ENCODE measurements at places on chromosomes 2 and 18. TPM values are rescaled to one million over a fixed set of nuclear protein-coding genes. Genes with fewer than 3 reads are reported as not detected.

- peak; percentile 58 for DNase-seq
Observed at GRCh38 chr2:220424561-220424960, 797.1 kb downstream of the SLC4A3 start.

DNA sequence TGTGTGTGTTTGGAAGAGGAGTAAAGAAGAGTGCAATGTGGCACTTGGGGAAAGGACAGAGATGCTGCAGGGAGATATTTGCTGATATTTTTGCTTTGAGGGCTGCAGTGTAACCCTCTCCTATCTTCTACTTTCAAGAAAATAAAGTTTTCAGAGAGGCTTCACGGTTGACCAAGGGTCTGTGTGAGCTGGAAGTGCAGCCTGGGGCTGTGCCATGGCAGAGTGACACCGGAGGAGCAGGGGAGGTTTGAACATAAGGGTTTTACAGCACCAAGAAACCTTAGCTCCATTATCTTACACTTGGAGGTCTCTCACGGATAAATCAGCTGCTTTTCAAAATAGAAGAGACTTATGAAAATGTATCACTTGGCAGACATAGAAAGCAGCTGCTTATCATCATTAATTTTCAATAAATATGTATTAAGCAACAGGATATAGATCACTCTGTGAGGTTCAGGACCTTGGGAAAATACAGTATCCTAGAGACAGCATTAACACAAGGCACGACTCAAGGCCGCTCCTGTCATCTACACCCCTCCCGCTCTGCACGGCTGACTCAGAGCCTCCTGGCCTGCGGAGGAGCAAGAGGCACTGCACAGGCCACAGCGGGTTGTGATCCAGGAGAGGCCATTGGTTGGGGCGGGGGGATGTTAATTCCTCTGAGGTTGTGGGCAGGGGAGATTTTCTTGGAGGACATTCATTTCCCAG lies 127.8 kb downstream of the COPS8 start:
- peak; percentile 96 for DNase-seq

GALNT14 gene
- total RNA-seq, result not detected

GRCh38 chr2:79903222-79904000 lies 390.6 kb downstream of the CTNNA2 start:
- peak; percentile 5 for DNase-seq

- no peak for DNase-seq
Observed at GRCh38 chr2:137194111-137194510, 428.8 kb downstream of the THSD7B start.

DNMT3A gene
- total RNA-seq, result 6.1 TPM
